ENCODE measurements at places on chromosomes 6 and 20. TPM values are rescaled to one million over a fixed set of nuclear protein-coding genes. Genes with fewer than 3 reads are reported as not detected.

DNA sequence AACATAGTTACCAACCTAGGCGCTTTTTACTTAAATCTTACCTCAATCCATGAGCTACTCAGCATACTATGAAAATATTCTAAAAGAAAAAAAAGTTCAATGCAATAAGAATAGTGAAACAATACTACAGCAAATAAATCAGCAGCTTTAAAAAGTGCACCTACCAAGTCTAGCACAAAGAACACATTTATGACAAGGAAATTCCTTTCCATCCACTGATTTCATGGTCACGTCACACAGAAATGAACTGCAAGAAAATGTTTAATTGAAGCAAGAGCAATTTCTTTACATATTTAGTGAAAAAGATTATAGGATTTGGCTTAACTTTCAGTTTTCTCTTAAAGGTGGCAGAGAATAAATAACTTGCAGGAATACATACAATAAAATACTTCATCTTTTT is 36.2 kb downstream of the IBTK start:
- DNase-seq, result no peak

GRCh38 chr20:25284131-25284601 is 36.3 kb downstream of the PYGB start:
- DNase-seq, result no peak

DSP gene
- 33.9 TPM for total RNA-seq

- no peak for DNase-seq
These were observed 1193.0 kb upstream of the CITED2 start for GRCh38 chr6:140567466-140567865.

GRCh38 chr20:33894798-33895197 is 83.7 kb downstream of the CHMP4B start:
- DNase-seq, result no peak

SLC35D3 gene
- 0.16 TPM for total RNA-seq

DNA sequence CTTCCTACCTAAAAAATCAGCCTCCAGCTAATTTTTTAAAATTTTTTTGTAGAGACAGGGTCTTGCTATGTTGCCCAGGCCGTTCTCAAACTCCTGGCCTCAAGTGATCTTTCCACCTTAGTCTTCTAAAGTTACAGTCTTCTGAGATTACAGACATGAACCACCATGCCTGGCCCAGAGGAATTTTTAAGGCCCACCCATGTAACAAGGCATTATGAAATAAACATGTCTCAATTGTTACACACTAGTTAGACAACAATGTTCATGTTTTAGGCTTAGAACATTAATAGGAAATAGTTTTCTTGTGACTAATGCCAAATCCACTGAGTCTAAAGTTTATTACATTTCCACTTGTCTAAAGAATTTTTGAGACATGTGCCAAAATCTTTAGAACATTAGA is 221.2 kb downstream of the LAMA2 start:
- no peak for DNase-seq
